ENCODE measurements at places on chromosomes 5 and 9.

- DNase-seq = no peak
Measured at GRCh38 chr9:109168170-109168569, 1.1 kb upstream of the FRRS1L start.

DNA sequence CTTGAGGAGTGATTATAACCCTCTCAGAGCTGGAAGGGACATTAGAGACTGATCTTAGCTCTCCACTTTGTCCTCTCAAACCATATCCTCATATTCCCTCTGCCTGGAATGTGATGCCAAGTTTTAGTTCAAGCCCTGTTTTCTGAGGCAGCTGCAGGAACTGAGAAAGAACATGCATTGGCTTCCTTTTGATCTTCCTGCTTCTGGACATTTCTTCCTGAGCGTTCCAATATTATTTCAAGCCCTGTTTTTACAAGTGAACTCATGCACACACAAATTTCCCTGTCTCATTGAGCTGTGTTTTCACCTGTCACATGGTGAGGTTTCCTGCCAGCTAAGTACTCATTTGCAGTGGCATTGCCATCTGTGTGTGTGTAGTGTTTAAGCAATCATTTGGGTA is 17.0 kb downstream of the FOCAD start:
- peak; percentile 26 for DNase-seq

DNA sequence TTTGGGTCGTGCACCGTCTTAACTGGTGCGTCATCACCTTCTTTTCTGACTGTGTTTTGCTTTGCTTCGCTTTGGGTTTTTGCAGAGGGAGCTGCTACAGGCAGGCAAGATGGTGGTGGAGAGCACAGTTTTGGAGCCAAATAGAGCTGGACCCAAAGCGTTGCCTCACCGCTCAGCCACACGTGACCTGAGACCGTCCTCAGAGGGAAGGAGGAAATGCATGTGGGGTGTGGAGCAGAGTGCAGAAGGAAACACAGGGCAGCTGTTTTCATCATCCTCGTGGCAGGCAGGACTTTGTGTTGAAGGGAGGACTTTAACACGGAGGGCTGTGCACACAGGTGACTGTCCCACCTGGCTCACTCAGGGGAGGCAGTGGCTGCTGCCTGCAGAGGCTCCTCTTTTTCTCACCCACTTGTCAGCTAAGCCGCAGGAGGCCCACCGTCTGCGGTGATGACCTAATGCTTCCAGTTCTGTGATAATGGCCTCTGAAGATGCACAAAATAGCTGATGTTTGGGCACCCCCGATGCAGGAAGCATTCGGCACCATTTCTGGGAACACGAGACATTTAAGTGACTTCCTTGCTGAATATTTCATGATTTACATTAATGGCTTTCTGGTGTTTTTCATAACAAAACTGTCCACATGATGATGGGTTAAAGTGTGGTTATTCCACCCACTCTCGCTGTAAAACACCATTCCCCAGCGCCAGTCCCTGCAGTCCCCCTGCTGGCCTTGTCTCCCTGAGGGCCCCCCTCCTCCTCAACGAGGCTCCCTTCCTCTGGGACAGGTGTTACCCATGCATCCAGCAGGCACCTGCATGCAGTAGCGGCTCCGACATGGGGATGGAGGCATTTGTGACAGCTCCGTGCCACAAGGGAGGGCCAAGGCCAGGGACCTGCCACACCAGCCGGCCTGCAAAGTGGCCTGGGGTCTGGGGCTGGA is 12.4 kb upstream of the UBAC1 start:
- no peak for DNase-seq

- DNase-seq = no peak
Measured at GRCh38 chr9:19456426-19456825, 47.6 kb downstream of the ACER2 start.

DNA sequence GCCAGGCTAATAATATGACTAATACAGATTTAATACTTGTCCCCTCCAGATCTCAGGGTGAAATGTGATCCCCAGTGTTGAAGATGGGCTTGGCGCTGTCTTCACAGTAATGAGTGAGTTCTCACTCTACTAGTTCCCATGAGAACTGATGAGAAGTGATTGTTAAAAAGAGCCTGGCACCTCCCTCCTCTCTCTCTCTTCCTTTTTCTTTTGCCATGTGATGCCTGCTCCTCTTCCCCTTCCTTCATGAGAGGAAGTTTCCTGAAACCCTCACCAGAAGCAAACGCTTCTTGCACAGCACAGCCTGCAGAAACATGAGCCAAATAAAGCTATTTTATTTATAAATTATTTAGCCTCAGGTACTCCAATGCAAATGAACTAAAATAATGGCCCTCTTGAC is 55.2 kb downstream of the GLDC start:
- no peak for DNase-seq

- DNase-seq = no peak
Measured at GRCh38 chr9:114250235-114250568, 72.7 kb upstream of the ORM1 start.

GRCh38 chr9:136098844-136099243 is 3.8 kb upstream of the NACC2 start:
- no peak for DNase-seq

- DNase-seq = no peak
Measured at GRCh38 chr9:110763568-110763967, 95.0 kb downstream of the MUSK start.

- DNase-seq = no peak
Measured at GRCh38 chr9:98899408-98900056, 44.2 kb upstream of the COL15A1 start.

DNA sequence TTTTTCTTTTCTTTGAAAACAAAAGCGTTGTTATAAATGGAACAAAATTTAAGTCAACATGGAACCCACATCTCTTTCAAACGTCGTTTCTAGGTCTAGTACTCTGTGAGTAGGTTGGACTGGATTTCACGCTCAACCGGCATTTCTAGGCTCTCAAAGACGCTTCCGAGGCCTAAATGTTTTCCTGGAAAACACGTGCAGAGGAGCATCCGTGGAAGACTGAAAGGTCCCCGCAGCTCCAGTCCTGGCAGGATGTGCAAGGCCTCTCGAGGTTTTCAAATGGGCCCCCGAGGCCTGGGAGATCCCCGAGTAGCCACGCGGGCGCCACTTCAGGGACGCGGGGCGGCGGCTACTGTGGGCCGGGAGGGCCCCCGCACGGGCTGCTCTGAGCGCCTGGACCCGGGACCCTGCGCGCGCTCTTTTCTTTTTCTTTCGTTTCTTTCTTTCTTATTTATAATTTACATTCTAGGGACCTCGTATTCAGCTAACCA is 4.2 kb upstream of the IRX2 start:
- no peak for DNase-seq

- no peak for DNase-seq
Measured at GRCh38 chr5:88678770-88679381, 204.1 kb downstream of the MEF2C start.

- no peak for DNase-seq
Measured at GRCh38 chr5:55564721-55565120, 30.0 kb upstream of the PLPP1 start.

- peak; percentile 37 for DNase-seq
Measured at GRCh38 chr9:98380065-98380681, 124.7 kb upstream of the TBC1D2 start.

DNA sequence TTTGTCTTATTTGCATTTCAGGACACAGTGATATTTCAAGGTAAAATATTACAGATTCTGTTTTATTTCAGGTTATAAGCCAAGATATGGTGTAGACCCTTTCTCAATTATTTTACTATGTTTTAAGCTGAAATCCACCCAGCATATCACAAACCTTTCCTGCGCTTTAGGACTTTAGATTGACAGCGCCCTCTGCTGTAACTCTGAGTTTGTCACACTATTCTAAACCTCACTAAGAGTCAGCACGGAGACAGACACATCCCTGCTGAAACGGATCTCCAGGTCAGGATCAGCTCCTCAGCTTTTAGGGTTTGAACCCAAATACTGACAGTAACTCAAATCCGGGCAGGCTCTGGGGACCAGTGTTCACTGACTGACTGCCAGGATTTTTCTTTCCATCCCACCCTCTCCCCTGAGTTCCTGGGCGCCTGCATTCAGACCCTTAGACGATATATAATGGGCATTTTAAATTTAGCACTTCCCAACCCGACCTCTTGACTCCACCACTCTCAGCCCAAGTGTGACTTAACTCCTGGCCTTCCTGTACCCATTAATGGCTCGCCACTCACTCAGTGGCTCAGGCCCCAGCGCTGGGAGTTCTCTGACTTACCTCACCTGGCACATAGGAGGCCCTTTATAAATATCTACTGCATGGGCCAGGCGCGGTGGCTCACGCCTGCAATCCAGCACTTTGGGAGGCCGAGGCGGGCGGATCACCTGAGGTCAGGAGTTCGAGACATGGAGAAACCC is 33.5 kb downstream of the TLX3 start:
- peak; percentile 61 for DNase-seq

GRCh38 chr5:55868846-55869245 is 17.7 kb downstream of the IL31RA start:
- DNase-seq = peak; percentile 100

- no peak for DNase-seq
Measured at GRCh38 chr9:123416176-123416575, 60.2 kb downstream of the CRB2 start.

DNA sequence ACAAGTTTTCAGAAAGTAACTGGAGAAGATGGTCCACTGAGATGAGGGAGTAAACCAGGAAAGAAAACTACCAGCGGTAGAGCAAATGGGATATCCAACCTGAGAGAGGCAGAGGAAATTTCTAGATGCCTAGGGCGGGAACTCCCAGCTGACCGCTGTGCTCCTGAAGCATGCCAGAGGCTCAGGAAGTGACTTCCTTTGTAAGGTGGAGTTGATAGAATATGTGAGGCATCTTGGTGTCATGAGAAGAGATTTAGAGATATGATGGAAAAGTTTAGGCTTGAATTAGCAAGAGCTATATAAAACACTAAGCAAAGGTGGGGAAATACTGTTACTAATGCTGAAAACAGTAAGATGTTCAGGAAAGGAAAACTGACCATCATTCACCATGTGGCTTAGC is 124.1 kb downstream of the C9orf152 start:
- DNase-seq = no peak

GRCh38 chr5:14429101-14430050 is 152.2 kb upstream of the OTULINL start:
- DNase-seq = no peak

DNA sequence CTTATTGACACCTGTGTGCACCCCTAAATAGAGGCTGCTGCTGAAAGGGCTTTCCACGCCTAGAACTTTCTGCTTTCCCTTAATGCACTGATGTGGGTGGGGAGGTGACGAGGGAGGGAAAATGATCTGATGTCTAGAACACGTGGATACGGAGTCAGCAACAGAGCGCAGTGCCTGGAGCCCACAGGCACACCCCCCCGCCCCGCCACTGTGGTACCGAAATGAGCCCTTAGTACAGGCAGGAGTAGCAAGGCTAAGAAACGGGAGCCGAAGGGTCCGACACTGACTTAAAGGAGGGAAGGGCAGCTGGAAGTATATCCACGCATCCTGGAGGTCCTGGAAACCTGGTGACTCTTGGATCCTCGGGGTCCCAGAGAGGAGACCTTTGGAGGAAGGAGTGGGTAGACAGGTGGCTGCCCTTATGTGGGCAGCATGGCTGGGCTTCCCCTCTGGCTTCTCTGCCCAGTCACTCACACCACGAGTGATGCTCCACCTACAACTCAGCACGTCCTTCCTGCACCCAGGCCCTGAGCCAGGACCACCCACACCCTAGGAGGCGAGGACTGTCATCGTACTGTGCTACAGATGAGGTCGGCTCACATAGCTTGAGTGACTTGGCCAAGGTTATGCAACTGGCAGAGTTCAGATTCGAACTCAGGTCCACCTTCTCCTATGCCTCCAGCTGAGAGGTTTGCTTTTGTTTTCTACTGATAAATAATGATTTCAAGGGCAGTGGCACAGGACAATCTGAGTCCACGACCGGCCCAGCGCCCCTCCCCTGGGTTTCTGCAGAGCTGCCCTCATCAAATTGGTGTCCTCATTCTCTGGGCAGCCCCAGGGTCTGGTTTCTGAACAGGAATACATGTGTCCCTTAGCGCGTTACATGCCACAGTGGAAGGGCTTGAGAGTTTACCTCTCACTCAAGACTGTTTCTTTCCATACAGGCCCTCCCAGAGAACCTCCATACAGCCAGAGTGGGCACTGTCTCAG is 4.7 kb upstream of the VAV2 start:
- no peak for DNase-seq

- DNase-seq = no peak
Measured at GRCh38 chr9:20823051-20823450, 139.0 kb downstream of the FOCAD start.

GRCh38 chr5:173441053-173441628 is 112.9 kb upstream of the STC2 start:
- no peak for DNase-seq

GRCh38 chr9:98993570-98993945 is 49.9 kb downstream of the COL15A1 start:
- no peak for DNase-seq

DNA sequence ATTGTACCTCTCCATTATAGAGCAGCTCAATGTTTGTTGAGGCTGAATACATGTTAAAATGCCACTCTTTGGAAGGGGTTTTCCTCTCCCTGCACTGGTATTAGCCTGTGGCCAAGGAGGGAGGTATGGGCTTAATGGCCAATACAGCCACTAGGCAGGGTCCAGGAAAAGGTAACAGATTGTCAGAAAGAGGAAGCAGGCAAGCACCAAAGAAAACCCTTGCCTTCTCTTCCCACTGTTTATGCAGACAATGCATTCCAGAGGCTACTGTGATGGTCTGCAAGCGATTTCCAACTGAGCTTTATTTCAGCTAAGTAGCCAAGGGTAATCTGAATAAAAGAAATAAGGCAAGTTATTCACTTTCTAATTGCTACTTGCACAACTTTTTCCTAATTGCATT is 95.3 kb upstream of the SLC27A6 start:
- DNase-seq = no peak

GRCh38 chr9:8062459-8062858 is 262.9 kb upstream of the DMAC1 start:
- DNase-seq = no peak

GRCh38 chr5:126847456-126847820 is 70.5 kb downstream of the LMNB1 start:
- DNase-seq = no peak

DNA sequence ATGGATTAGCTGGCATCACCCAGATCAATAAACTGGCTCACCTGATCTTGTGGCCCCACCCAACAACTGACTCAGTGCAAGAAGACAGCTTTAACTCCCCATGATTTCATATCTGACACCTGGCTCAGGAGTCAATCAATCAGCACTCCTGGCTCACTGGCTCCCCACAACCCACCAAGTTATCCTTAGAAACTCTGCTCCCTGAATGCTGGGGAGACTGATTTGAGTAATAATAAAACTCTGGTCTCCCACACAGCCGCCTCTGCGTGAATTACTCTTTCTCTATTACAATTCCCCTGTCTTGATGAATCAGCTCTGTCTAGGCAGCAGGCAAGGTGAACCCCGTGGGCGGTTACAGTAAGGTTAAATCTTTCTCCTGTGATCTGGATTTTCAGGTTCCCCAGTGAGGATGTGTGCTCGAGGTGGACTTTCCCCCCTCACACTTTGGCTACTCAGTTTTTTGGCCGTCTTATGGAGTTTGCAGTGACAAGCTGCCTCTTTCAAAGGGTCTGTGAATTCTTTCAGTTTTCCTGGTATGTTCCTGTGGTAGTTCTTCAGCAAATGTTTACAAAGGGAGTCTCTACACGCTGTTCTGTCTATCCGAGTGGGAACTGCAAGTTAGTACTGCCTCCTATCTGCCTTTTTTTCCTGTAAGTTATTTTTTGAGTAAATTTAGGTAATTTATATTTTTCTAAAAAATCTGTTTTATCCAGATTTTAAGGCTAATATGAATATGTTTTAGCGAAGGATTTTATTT is 500.2 kb upstream of the NUDT12 start:
- no peak for DNase-seq
